ENCODE measurements at places on chromosomes 7 and 10.

DNA sequence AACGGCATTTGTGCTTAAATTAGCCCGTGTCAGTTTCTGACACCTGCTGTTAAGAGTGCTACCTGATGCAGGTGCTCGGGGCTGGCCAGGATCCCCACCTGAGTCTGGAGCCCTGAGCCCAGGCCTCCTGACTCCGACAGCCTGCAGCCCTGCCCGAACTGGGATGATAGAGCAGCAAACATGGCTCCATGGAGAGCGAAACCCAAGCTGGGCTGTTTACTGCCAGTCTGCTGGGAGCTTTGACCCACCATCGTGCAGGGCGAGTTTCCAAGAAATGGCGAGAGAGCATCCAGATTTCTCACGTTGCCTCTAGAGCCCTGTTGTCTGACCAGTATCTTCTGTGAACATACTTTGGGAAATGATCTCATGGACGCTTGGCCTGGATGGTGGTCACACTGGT lies 66.2 kb downstream of the MGMT start:
- no peak for DNase-seq

DNA sequence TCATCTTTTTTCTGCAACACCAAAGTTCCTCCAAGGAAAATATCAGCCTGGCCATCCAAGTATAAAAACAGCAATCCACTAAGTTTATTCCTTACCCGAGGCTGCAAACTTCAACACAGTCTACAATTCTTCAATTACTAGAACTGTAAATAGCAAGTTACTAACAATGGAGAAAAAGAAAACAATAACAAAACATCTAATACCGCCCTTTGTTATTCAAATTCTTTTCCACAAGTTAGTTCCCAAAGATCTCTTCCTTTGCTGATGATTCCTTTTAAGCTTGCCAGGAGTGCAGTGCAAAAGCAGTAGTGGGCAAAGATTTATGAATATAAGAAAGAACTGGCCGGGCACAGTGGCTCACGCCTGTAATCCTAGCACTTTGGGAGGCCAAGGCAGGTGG lies 86.2 kb downstream of the CUL2 start:
- no peak for DNase-seq

DNA sequence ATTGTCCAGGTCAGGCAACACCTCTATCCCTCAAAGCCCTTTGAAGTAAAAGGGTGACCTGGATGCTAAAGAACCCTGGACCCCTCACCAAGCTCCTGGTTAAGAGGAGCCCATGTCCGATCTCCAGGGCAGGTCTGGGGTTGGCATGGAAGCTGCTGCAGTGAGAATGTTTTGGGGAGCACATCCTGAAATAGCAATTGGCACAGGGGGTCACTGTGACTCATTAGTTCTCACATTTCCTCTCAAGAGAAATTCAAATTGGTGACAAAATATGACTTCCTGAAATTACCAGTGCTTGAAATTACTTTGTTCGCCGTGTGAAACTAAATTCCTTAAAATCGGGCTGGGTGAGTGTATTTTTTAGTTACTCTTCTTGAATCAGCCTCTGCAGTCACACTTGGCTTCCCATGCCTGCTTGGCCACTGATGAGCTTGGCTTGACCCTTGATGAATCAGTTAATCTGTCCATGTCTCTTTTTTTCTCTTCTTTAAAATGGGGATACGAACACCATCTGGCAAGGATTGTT lies 18.8 kb upstream of the ARHGAP22 start:
- no peak for DNase-seq

DNA sequence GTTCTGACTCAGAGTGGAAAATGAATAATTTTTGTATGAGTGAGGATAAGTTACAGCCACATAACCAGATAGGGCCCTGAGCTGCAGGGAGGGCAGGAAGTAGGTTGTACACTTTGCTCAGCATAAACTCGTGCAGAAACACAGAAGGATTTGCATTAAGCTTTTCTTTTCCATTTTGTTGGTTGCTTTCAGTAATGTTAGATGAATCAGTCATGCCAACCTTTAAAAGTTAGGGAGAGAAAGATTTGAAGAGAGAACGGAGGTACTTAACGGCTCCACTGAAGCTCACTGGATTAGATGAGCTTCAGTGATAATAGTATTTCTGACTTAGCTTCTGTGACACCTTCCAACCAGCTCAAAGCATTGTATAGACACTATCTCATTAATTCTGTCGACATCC lies 348.1 kb downstream of the GATA3 start:
- peak; percentile 58 for DNase-seq

- no peak for DNase-seq
Observed at GRCh38 chr10:123269017-123269552, 114.9 kb downstream of the BUB3 start.

DNA sequence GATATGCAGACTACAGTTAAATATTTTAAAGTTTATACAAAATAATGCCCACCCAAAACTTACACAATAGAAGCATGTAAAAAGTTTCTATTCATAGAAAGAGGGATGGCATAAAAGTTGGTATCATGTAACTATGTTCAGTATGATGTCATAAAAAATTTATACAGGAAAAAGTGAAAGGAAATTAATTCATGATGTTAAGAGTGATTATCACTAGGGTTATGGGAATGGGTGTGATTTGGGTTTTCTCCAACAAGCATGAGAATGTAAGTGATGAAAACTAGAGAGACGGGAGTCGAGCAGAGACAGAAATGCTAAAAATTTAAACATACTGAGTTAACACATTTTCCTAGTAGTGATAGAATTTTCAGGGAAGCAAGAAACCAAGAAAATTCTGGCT lies 52.7 kb downstream of the GDI2 start:
- DNase-seq = no peak

GRCh38 chr10:132420981-132421846 lies 24.2 kb downstream of the PWWP2B start:
- DNase-seq = no peak

- no peak for DNase-seq
Observed at GRCh38 chr10:6757158-6757557, 177.1 kb upstream of the PRKCQ start.

DNA sequence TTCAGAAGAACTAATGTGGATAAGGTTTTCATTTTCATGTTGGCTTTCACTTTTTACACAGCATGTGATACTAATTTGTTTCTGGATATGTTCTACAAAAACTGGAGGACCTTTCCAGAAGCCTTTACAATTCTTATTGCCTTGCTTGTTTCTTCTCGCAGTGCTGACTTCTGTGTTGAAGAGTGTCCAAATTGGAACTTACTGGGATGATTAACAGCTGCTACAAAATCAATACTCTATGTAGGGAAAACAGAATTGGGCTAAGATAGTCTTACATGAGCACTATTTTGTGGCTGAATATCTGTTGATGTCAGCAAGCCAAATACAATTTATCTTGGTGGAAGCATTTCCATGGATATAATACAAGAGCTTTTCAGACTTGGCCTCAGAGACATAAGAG lies 351.2 kb downstream of the DGKB start:
- DNase-seq = no peak

- DNase-seq = no peak
Observed at GRCh38 chr10:1159131-1160061, 103.2 kb downstream of the WDR37 start.

DNA sequence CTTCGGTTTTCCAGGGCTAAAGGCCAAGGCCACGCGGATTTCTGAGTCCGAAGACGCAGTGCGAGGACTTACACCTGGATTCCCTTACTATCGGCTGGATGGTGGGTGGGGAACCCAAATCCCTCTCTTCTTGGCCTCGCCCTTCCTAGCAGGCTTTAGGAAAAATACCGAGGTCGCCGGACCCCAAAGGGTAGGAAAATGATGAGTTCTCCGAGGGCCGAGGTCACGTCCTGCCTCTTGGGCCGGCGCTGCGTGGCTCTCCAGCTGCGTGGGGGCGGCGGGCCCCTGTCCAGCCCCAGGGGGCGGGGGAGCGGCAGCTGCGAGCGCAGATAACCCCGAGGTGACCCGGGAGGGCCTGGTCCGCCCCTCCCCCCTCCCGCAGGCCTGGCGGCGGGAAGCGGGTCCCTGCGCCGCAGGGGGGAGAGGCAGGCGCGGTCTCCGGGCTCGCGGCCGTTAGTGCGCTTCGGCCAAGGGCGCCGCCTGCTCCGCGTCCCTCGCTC lies 805 bp upstream of the HMX3 start:
- no peak for DNase-seq

DNA sequence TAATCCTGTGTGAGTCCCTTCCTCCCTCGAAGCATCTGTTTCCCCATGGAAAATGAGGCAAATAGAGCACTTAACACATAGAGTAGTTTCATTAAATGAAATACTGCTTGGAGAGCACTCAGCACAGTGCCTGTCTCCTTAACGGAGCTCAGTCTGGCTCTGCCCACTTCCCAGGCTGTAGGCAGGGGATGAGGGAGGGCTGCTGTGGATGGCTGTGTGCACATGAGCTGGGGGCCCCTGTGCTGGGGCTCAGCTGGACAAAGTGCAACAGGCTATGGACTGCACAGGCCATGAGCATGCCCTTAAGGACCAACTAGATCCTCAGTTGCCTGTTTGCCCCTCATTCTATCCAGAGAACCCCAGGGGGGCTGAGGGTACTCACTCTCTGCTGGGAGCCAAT lies 14.5 kb downstream of the ZCCHC24 start:
- DNase-seq = no peak

DNA sequence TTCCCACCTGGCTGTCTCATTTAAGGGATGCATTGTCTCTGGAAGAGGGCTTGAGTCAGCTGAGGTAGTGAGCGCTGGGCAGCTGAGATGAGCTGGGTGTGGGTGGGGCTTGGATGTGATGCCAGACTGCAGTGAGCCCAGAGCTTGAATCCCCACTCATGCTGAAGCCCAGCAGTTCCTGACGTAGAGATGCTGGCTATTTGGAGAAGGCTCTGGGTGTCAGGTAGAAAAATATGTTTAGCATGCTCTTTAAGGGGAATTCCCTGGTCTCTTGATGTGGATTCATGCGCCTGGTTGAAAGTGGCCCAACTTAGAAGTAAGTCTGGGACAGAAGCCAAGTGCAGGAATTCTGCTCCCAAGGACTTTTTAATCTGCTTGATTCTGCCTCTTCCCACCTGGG lies 241.5 kb upstream of the IGFBP3 start:
- no peak for DNase-seq

- DNase-seq = no peak
Observed at GRCh38 chr10:46239247-46239646, 47.5 kb upstream of the ANTXRL start.

GRCh38 chr10:102286216-102286615 lies 40.9 kb downstream of the GBF1 start:
- no peak for DNase-seq

GRCh38 chr10:48517911-48518811 lies 86.7 kb downstream of the ARHGAP22 start:
- no peak for DNase-seq
